SJSA1 (cell line): ENCODE measurements at places on chromosomes 3 and 15. TPM values are rescaled to one million over a fixed set of nuclear protein-coding genes. Genes with fewer than 3 reads are reported as not detected.

- H3K27me3 ChIP-seq: no peaks in the 10 kb centered on the region
- H3K4me1 ChIP-seq: peaks cover 27% of the 10 kb centered on the region
- no peak overlapping the region for H3K4me3 ChIP-seq
- DNase-seq: no peak
Observed at GRCh38 chr3:158165730-158166129, 55.8 kb downstream of the RSRC1 start.

KAT2B gene
- total RNA-seq: 8.0 and 11.2 TPM in 2 replicates

ZNF501 gene
- total RNA-seq: 0.53 and 4.4 TPM in 2 replicates

GRCh38 chr3:69472093-69472492 is 86.2 kb upstream of the FRMD4B start:
- DNase-seq: no peak
- H3K4me3 ChIP-seq: no peak overlapping the region
- no peaks in the 10 kb centered on the region for H3K4me1 ChIP-seq
- H3K27ac ChIP-seq: no peak overlapping the region
- no peaks in the 10 kb centered on the region for H3K27me3 ChIP-seq

TTLL3 gene
- total RNA-seq: 2.3 and 5.8 TPM in 2 replicates

DNA sequence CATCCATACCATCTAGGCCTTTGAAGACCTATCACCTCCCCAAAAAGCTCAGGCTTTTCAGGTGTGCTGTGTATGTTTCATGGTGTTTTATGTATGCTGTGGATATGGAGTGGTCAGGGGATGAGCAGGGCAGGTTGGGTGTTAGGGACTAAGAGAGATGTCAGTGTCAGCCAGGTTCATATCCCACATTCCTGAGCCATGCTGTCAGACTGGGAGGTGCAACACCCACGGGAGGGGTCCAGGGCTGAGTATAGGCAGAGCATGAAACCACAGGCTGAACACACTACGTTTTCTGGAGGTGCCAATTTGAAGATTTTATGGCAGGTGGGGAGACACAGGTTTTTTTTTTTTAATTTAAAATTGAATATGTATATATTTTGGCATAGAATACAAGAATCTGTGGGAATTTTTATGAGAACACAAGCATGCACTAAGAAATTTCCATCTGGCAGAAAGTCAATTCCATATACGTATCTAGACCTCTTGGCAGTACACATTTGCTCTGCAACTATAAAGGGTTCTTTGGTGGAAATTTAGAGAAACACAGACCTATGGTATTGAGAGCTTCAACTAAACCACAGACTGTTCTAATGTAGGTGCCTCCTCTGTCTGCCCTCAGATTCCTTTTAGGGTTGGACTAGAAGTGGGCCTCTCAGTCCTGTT is 101.9 kb upstream of the RNU6-1 start:
- no peaks in the 10 kb centered on the region for H3K27me3 ChIP-seq
- H3K36me3 ChIP-seq: no peaks in the 10 kb centered on the region
- peaks cover 20% of the 10 kb centered on the region for H3K4me1 ChIP-seq

DNA sequence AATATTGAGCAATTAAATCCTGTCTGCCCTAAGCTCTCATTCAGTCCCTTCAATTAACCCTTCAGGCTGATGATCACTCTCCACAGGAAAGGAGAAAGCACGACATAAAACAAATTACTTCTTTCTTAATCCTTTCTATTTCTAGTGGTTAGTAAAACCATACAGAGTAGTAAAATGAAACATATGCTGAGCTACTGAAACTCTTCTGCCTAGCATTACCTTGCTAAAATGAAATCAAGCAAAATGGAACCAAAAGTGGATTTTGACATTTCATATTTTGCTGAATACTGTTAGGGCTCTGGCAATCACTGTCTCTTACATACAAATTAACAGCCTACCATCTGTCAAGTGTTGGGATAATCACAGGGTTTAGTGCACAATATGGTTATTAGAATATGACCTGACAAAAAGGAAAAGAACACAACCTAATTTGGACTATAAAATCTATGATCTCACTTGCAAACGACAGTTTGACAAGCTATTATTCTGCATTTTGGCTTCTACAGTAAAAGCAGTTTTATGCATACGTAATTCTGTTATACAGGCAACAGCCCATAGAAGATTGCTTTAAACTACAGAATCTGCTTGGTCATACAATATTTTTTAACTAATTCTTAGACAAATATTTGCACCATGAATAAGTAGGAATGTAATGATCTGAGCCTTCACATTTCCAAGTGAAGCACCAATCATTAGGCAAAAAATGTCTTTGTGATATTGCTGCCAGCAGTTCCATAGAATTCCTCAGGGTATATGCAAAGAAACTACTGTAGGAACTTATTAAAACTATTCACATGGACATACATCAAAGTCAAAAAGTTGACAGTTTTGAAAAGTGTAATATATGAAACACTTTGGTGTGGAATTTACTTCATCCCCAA is 105.0 kb downstream of the FHIT start:
- no peak overlapping the region for H3K27ac ChIP-seq
- no peaks in the 10 kb centered on the region for H3K36me3 ChIP-seq
- no peak overlapping the region for H3K4me3 ChIP-seq
- no peak for DNase-seq
- H3K4me1 ChIP-seq: no peaks in the 10 kb centered on the region

- no peak for DNase-seq
- H3K4me3 ChIP-seq: no peak overlapping the region
- H3K36me3 ChIP-seq: no peaks in the 10 kb centered on the region
- H3K4me1 ChIP-seq: peaks cover 8% of the 10 kb centered on the region
- no peak overlapping the region for H3K27ac ChIP-seq
- H3K27me3 ChIP-seq: peaks cover 3% of the 10 kb centered on the region; the same call in 1 of the 2 replicates
Observed at GRCh38 chr15:74769463-74770025, 12.3 kb upstream of the CSK start.

DNA sequence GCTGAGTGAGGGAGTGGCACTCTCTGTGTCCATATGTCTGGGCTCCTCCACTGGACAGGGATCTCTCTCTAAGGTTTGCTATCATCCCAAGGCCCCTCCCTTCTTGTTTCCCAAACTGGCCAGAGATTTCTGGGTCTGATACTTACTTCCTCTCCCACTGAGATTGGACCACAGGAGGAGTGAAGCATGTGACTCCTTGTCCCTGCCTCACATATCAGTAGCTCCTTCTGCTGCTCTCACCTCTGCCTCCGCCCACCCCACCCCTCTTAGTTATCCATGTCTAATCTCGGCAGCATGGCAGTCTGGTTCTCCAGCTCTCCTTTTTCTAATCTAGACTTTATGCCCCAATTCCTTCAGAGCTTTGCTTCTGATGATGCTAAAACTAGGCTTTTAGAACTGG is 223.1 kb downstream of the RPLP1 start:
- H3K4me1 ChIP-seq: no peaks in the 10 kb centered on the region
- H3K27ac ChIP-seq: no peak overlapping the region
- H3K4me3 ChIP-seq: no peak overlapping the region
- DNase-seq: no peak
- H3K27me3 ChIP-seq: peaks cover 10% of the 10 kb centered on the region; the same call in 1 of the 2 replicates

ZNF385D gene
- total RNA-seq: not detected in 2 replicates

DNA sequence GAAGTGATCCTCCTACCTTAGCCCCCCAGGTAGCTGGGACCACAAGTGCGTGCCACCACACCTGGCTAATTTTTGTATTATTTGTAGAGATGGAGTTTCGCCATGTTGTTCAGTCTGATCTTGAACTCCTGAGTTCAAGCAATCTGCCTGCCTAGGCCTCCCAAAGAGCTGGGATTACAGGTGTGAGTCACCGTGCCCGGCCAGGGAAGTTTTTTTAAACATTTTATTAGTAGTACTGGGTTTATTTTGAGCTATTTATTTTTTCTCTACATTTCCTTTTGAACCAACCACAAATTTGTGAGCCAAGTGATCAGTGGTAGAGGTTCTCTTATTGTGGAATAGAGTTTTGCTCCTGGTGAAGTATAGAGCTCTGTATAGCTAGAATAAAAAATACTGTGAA is 33.7 kb downstream of the ARMC8 start:
- H3K4me1 ChIP-seq: no peaks in the 10 kb centered on the region
- no peak overlapping the region for H3K4me3 ChIP-seq
- H3K27ac ChIP-seq: no peak overlapping the region
- no peak for DNase-seq
- peaks cover 34% of the 10 kb centered on the region for H3K36me3 ChIP-seq

FBXW12 gene
- not detected in 2 replicates for total RNA-seq

ECE2 gene
- not detected in 2 replicates for total RNA-seq

GRK7 gene
- not detected in 2 replicates for total RNA-seq

GOLGA6L4 gene
- total RNA-seq: 0.16 and 2.1 TPM in 2 replicates

- H3K4me3 ChIP-seq: no peak overlapping the region
- no peak for DNase-seq
- H3K27me3 ChIP-seq: no peaks in the 10 kb centered on the region
- no peak overlapping the region for H3K27ac ChIP-seq
Observed at GRCh38 chr15:37009288-37009687, 91.1 kb downstream of the MEIS2 start.

DNA sequence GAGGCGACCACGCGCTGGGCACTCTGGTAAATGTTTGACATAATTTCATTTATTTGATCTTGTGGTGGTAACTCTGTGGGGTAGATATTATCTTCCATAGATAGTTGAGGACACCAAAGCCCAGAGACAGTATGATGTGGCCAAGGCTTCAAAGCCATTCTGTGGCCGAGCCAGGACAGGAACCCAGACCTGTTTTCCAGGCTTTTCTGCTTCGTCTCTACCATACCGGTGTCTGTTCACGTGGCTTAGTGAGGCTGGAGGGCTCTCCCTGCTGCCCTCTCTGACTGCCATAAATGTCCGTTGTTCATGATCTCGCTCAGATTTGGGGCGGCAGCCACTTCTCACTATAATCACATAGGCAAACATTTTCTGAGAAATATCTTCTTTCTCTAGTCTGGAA is 134.7 kb downstream of the PEX5L start:
- no peak overlapping the region for H3K4me3 ChIP-seq
- no peak for DNase-seq
- no peaks in the 10 kb centered on the region for H3K36me3 ChIP-seq
- no peaks in the 10 kb centered on the region for H3K27me3 ChIP-seq
- no peak overlapping the region for H3K27ac ChIP-seq

FEZF2 gene
- total RNA-seq: not detected in 2 replicates

- H3K36me3 ChIP-seq: peaks cover 84% of the 10 kb centered on the region
- H3K4me1 ChIP-seq: peaks cover 44% of the 10 kb centered on the region
- H3K4me3 ChIP-seq: no peak overlapping the region
- DNase-seq: no peak
- no peaks in the 10 kb centered on the region for H3K27me3 ChIP-seq
Observed at GRCh38 chr3:134355416-134355815, 18.8 kb downstream of the AMOTL2 start.

GOLGA6L26 gene
- total RNA-seq: not detected in 2 replicates

ACAN gene
- total RNA-seq: not detected in 2 replicates

TGM5 gene
- 0.24 TPM in 1 of 2 replicates, not detected in the other for total RNA-seq

DNA sequence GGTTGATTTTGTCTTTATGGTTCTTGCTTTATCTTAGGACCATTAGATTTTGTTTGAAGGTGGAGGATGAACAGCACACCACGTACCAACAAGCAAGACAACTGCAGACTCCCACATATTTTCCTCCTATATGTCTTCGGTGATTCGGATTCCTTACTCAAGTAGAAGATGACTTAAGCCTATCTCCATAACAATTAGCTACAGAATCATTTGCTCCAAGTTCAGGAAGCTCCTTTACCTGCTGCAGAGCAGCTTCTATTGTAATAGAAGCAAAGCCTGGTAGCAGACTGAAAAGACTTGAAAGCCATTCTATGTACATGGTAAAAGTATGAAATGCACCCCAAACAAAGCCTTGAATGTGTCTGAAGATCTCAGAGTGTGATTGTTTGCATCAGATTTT is 229.0 kb downstream of the SOX2 start:
- H3K4me1 ChIP-seq: peaks cover 8% of the 10 kb centered on the region; the same call in 1 of the 2 replicates
- H3K4me3 ChIP-seq: no peak overlapping the region
- no peaks in the 10 kb centered on the region for H3K36me3 ChIP-seq
- H3K27me3 ChIP-seq: no peaks in the 10 kb centered on the region
- no peak overlapping the region for H3K27ac ChIP-seq
- no peak for DNase-seq

- no peaks in the 10 kb centered on the region for H3K4me1 ChIP-seq
- no peak for DNase-seq
- H3K4me3 ChIP-seq: no peak overlapping the region
Observed at GRCh38 chr3:94735354-94735753, 672.5 kb downstream of the NSUN3 start.

GRCh38 chr3:66211779-66212178 is 9.0 kb upstream of the SLC25A26 start:
- no peaks in the 10 kb centered on the region for H3K27me3 ChIP-seq
- no peak for DNase-seq
- no peak overlapping the region for H3K27ac ChIP-seq
- H3K4me3 ChIP-seq: no peak overlapping the region
- no peaks in the 10 kb centered on the region for H3K36me3 ChIP-seq
- no peaks in the 10 kb centered on the region for H3K4me1 ChIP-seq

CFAP100 gene
- not detected in 2 replicates for total RNA-seq

DNA sequence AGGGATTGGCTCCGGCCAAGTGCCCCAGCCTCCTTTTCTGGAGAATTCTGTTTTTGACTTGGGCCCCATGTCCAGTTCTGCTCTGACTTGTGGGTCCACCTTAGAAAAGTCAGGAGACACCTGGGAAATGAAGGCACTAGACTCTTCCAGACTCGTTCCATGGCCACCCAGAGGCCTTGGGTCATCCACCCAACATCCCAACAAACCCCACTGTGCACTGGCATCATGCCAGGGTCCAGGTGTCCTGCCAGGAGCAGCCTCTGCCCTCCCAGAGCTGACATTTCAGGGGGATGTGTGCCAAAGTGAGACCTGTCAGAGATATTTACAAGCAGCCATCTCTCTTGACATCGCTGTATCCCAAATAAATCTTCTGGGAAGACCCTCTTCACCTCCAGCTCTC is 13.2 kb downstream of the SPATA12 start:
- peaks cover 3% of the 10 kb centered on the region for H3K4me1 ChIP-seq
- no peak overlapping the region for H3K27ac ChIP-seq
- no peak for DNase-seq
- no peaks in the 10 kb centered on the region for H3K36me3 ChIP-seq
- peaks cover 1% of the 10 kb centered on the region for H3K27me3 ChIP-seq

DNA sequence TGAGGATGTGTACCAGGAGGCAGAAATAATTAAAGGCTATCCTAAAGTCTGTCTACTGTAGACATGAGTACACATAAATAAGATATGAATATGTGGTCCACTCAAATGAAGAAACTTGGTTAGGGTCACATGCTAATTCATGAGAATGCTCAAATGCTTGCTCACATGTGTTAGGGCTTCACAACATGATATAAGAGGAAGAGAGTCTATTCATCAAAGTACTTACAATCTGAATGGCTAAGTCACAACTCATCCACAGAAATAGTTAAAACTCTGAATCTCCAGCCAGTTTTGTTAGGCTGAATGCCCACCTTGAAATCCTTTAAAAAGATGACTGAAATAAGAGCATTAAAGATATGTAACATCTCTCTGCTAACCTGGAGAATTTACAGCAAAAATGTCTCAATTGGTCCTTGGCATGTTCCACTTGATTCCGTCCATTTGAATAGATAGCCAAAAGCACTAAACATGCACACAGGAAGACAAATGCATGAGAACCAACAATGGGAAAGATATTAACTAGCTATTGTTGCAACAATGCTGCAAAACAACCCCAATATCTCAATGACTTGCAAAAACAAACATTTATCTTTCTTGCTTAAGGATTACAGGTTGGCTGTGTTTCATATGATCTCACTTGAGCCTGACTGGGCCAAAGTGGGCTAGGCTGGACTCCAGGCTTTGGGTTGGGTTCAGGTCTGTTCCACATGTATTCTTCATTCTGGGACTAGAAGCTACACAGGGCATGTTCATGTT is 10.6 kb upstream of the TBC1D5 start:
- H3K27me3 ChIP-seq: no peaks in the 10 kb centered on the region
- no peak overlapping the region for H3K4me3 ChIP-seq
- no peaks in the 10 kb centered on the region; the same call in 1 of the 2 replicates for H3K4me1 ChIP-seq
- no peak for DNase-seq
- H3K27ac ChIP-seq: no peak overlapping the region
